ENCODE measurements at places on chromosomes 6 and 20.

DNA sequence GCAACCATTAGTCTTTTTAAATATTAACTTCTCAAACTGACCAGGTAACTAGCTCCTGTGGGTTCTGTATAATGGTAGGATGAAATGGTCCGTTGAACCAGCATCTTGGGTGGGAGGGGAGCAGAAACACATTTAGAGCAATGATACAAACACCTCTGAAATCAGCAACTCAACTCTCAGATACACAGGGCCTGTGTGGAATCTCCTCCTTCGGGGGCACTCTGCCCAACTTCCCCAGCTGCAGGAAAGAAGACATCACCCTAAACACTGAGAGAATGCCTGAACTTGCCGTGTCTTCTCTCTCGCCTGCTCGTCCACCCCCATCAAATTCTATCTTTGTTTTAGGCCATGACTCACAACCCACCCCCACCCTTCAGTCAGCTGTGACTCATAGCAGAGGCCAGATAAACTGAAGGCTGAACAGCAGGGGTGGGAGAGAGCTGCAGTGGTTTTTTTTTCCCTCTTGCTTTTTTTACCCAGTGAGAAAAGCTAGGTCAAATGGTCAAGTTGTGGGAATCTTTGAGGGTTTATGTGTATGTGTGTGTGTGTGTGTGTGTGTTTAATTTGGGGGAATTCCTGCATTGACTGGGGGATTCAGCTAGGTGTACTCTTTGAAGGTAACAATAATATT is 593.4 kb upstream of the JAG1 start:
- DNase-seq, result peak; percentile 95

DNA sequence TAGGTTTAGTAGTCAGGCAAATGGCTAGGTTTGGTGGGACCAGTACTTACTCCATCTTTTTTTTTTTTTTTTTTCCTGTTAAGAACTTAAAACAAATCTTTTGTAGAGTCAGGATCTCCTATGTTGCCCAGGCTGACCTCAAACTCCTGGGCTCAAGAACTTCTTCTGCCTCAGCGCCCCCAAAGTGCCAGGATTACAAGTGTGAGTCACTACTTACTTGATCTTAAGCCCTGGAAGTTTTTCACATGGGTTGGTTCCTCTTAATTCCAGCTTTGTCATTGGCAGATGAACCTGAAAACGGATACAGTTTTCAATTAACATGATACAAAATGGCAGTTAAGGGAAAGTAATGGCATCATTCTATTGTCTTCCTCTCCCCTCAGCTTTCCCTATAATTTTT is 179.4 kb upstream of the JAG1 start:
- DNase-seq, result no peak

DNA sequence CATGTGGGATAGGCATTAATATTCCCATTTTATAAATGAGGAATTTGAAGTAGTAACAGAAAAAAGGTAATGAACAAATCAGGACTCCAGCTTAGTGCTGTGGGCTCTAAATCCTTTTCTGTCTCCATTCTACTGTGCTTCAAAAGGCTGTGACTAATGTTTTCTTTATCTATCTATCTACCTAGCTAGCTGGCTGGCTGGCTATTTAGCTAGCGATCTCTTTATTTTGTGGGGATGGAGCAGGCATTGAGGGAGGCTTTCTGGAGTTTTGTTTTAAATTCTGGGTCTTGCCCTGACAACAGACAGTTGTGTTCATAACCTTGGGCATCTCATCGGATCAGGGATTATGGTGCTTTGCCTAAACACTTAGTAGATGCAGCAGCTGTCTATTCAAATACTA is 139.2 kb downstream of the SOX4 start:
- no peak for DNase-seq

GRCh38 chr6:164168595-164168994 is 754.1 kb downstream of the QKI start:
- no peak for DNase-seq

- DNase-seq, result peak; percentile 61
Observed at GRCh38 chr6:22421198-22421597, 124.4 kb upstream of the PRL start.

DNA sequence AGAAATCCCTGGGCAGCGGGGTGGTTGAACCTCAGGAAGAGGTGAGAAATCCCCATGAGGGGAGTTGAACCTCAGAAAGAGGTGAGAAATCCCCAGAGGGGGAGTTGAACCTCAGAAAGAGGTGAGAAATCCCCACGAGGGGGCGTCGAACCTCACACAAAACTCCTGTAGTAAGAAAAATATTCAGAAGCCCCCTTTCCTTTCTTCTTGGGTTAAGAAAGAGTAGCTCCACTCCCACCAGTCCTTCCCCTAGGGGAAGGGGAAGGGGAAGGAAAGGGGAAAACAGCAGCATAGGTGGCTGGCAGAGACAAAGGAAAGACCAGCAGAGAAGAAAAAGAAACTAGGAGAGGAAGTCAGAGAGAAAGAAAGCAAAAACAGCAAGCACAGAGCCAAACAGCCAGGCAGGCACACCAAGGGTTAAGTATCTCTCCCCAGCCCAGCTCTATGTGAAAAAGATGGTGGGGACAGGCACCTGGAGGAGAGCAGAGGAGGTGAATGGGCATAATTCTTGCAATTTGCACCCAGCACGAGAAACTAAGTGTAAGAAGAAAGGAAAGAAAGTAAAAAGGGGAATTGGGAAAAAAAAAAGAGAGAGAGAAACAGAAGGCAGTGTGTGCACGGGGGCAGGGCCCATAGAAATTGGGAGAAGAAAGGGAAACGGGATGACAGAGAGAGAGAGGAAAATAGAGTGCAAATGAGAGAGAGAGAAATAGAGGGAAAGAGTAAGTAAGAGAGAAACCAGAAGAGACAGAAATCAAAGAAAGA is 88.2 kb downstream of the PLG start:
- no peak for DNase-seq

DNA sequence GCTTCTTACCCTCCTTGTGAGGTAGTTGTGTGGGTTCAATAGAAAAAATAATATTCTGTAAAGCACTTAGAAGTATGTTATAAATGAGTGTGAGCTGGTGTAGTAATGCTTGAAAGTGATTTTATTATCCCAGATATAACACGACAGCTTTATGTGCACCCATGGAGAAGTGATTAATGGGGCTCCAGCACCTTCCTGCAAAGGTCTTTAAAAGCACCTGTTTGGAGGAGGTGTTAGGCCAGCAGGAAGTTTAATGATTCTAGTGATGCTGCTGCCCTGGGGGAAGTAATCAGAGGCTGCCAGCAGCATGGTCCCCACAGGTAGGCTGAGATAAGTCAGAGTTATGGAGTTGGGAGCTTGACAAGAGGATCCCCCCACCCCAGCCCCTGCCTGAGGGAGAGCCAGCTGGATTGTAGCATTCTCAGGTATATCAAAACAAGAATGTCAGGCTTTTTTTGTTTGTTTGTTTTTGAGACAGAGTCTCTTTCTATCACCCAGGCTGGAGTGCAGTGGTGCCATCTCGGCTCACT is 166.3 kb downstream of the PHACTR1 start:
- no peak for DNase-seq

- DNase-seq, result peak; percentile 98
Observed at GRCh38 chr20:16528078-16528477, 45.2 kb downstream of the KIF16B start.

GRCh38 chr20:52349806-52350205 is 158.2 kb upstream of the ZFP64 start:
- no peak for DNase-seq

Measured in bronchial epithelial cell (primary cell).